ENCODE measurements at places on chromosomes 2 and 18.

DNA sequence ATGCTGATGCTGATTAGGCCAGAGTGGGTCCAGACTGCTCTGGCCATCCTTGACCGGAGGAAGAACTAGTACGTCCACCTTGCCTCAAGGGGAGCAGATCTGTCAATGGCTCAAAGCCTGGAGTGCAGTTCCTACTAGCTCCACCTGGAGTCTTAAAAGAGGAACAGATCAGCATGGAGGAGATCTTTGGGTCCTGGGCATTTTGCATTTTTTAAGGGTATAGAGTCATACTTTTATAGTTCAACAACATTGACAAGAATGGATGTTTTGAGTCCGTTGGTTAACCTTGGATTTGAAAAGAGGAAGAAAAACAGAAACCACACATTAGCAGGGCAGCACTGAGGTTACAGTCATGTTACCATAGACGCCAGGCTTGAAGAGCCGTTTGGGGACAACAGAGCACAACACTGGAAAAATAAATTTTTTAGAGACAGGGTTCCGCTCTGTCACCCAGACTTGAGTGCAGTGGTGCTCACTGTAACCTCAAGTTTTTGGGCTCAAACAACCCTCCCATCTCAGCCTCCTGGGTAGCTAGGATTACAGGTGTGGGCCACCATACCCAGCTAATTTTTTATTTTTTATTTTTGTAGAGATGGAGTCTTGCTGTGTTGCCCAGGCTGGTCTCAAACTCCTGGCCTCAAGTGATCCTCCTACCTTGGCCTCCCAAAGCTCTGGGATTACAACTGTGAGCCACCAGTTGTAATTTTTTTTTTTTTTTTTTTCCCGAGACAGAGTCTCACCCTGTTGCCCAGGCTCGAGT, 78.5 kb downstream of the PRKCE start:
- no peak for DNase-seq

GRCh38 chr2:195199864-195200263, 457.2 kb upstream of the SLC39A10 start:
- DNase-seq = no peak

GRCh38 chr2:7661502-7661901, 744.3 kb downstream of the RNF144A start:
- no peak for DNase-seq

GRCh38 chr18:7901657-7902056, 334.5 kb downstream of the PTPRM start:
- DNase-seq = no peak

All from G401 (cell line).